NCI-H526 (cell line): ENCODE measurements at places on chromosomes 11 and 22.
A peak's percentile ranks its signal among the peaks of the same experiment; 100 is the strongest.

GRCh38 chr11:69648679-69649575 lies 8.0 kb downstream of the CCND1 start:
- DNase-seq, result no peak

GRCh38 chr11:1988667-1989317 lies 8.8 kb downstream of the H19 start:
- no peak for DNase-seq

DNA sequence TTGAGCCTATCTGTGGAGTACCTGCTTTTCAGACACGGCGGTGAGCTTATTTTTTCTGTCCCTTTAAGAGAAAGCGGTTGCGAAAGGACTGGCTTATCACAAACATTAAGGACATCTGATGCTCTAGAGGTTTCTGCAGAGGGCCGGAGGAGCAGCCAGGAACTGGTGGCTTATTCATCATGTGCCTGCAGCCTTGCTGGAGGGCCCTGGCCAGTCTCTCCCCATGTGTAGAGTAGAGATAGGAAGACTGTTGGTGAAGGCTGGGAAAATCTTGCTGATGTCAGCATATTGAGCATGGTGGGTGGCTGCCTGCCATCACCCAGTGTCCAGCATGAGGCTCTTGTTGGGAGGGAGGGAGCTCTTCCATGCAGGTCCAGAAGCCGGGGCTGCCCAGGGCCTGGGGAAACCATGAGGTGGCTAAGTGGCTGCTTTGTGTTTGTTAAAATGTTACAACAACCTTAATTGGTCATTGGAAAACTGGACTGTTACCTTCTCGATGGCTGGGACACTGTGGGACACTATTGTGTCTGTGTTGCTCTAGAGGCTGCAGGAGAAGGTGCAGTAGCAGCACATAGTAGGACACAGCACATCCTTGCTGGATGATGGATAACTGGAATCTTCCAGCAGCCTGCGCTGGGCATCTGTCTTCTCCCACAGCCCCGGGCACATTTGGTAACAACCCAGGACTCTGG lies 54.3 kb downstream of the TSPAN18 start:
- DNase-seq, result no peak

GRCh38 chr11:131895865-131896264 lies 525.5 kb downstream of the NTM start:
- no peak for DNase-seq

- DNase-seq, result no peak
Observed at GRCh38 chr11:36210529-36210928, 78.7 kb downstream of the COMMD9 start.

GRCh38 chr11:129271030-129271429 lies 78.9 kb upstream of the ARHGAP32 start:
- DNase-seq, result no peak

GRCh38 chr11:18791969-18792628 lies 501 bp upstream of the PTPN5 start:
- no peak for DNase-seq

DNA sequence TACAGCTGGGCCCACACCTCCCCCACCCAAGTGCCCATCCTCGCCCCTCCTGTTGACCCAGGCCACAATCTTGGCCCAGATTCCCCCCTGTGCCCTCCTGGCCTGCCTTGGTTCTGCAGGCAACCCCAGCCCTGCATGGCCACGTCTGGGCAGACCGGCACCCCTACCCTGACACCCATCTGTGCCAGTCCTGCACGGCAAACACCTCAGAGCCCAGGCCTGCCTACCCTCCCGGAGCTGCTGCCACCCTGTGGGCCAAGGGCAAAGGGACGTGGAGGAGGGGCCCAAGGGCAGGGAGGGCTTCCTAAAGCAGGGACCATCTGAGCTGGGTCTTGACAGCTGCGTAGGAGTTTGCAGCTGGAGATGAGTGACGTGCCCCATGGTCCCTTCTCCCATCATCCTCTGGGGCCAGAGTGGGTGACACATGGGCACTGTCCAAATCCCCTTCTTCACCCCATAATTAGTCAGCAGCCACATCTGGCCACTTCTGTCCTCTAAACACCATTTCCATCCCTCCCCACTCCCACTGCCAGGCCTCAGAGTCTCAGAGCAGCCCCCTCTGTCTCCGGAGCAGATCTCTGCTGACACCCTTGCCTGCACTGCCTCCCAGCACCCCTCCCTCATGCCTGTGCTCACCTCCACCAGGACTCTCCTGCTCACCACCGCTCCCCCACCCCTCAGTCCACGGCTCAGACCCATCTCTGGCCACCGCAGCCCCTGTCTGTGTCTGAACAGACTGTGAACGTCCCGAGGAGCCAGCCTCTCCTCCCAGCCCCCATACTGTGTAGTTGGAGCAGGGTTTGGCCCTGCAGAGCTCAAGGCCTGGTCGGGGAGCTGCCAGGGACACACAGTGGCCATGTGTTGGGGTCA lies 35.6 kb upstream of the PPARA start:
- no peak for DNase-seq

DNA sequence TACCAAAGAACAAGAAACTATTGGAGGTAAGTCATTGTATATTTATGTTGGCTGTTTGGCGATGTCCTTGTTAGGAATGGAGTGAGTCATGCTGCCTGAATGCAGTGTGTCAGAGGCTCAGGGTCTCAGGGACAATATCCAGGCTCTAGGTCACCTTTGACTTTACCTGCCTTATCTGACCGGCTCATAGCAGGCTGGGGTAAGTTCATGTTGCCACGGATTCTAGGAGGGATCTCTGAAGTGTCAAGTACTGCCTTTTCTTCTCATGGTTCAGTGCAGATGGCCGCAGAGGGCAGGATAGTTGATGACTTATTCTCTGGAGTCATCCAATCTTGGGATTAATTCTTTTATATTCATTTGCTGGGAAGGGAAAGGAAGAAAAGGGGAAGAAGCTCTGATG lies 53.2 kb downstream of the SPON1 start:
- DNase-seq, result no peak

GRCh38 chr22:29607426-29607825 lies 4.0 kb downstream of the NF2 start:
- no peak for DNase-seq

DNA sequence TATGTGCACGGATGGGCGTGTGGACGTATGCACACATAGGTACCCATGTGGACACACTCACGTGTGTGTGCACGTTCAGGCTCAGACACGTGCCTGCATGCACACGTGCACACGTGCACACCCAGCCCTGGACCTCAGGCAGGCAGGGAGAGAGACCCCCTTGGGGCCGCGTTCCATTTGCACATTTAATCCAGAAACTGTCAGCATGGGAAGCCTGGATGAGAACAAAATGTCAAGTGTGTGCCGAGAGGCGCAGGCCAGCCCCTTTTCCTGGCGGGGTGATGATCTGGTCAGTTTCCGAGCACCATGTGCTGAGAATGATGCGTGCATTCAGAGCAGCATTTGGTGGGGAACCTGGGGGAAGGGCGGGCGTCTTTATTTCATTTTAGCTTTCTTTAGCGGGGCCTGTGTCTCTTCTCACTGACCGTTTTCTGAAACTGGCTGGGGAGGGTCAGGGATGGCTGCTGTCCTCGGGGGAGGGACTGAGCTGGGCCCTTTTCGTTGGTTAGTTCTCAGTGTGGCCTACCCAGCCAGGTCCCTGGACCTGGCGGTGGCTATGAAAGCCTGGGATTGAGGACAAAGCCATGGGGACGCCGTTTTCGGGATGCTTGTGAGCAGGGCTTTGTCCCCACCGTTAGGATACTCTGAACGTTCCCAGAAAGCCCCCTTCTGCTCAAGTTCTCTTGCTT lies 96.3 kb downstream of the KCNQ1 start:
- DNase-seq, result no peak

DNA sequence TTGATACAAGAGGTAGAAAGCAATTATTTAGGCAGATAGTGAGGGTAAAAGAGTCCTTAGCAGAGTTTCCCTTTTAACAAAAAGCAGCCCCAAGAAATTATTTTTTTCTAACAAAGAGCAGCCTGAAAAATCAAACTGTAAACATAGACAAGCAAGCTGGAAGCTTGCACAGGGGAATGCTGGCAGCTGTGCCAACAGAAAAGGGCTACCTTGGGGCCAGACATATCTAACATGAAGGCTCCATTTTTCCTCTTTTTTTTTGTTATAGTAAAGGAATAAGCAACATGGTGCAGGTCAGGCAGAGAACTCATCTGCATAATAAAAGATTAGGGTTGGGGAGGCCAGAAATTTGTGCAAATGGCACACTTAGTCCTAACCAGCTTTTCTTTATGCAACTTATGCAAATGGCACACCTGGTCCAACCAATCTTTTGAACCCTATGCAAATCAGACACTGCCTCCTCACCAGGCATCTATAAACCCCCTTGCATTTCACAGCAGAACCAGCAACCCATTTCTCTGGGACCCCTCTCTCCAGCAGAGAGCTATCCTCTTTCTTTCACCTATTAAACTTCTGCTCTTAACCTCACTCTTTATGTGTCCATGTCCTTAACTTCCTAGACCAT lies 41.8 kb downstream of the PDGFD start:
- no peak for DNase-seq

- no peak for DNase-seq
Observed at GRCh38 chr11:19602406-19602805, 110.2 kb upstream of the NAV2 start.

- DNase-seq, result no peak
Observed at GRCh38 chr11:44771841-44772240, 45.1 kb downstream of the TSPAN18 start.

- no peak for DNase-seq
Observed at GRCh38 chr11:61531044-61531443, 22.5 kb downstream of the LRRC10B start.

GRCh38 chr11:113664981-113665710 lies 41.0 kb downstream of the TMPRSS5 start:
- DNase-seq, result peak; percentile 90

DNA sequence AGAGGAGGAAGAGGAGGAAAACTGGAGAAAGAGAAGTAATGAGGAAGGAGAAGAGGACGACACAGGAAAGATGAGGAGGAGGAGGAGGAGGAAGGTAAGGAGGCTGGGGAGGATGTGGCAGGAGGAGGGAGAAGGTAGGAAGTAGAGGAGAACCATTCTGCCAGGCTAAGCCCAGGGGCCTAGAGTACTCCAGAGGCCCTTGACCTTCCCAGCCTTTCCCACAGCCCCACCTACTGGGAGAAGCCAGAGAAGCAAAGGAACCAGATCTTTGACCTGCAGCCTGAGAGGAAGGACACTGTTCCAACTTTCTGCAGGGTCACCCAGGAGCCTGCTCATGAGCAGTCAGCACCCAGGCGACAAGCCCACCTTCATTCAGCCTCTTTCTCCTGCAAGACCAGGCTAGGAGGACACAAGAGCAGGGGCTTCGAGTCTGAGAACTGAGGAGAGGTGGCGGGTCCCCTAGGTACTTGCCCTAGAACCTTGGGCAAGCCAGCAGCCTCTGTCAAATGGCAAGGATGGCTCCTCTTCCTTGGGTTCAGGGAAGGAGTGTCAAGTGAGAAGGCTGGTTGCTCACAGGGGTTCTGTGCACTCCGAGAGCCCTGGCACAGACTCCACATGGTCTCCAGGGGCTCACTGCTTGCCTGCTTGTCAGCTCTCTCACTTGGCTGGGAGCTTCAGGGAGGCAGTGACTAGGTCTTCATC lies 27.9 kb upstream of the OAF start:
- peak; percentile 83 for DNase-seq
